ENCODE measurements at places on chromosomes 6 and 20. TPM values are rescaled to one million over a fixed set of nuclear protein-coding genes. Genes with fewer than 3 reads are reported as not detected.

The YIPF3 gene
- total RNA-seq, result 57.3 TPM

The BPIFA2 gene
- total RNA-seq, result not detected

The TNF gene
- total RNA-seq, result 1.4 TPM

The RIMS1 gene
- 4.3 TPM for total RNA-seq

The PPP1R14C gene
- total RNA-seq, result 10.8 TPM

The MYLK4 gene
- total RNA-seq, result 5.1 TPM

The CAP2 gene
- 32.0 TPM for total RNA-seq

The ARMH2 gene
- total RNA-seq, result not detected

The DEFB112 gene
- total RNA-seq, result not detected

The ADGRF4 gene
- total RNA-seq, result 7.5 TPM

The EDN3 gene
- 18.5 TPM for total RNA-seq

The HFE gene
- total RNA-seq, result 11.8 TPM

The ATP9A gene
- 19.3 TPM for total RNA-seq

The FGD2 gene
- 6.5 TPM for total RNA-seq

The KCNQ2 gene
- 0.96 TPM for total RNA-seq

The SAMD10 gene
- total RNA-seq, result 0.24 TPM

The TRIM10 gene
- total RNA-seq, result 4.3 TPM
